Transverse colon (tissue), 4 donors: ENCODE measurements at places on chromosomes 5 and 9. TPM values are rescaled to one million over a fixed set of nuclear protein-coding genes. Genes with fewer than 3 reads are reported as not detected.
A peak's percentile ranks its signal among the peaks of the same experiment; 100 is the strongest.

FOXD4 gene
- total RNA-seq, result not detected

C9orf78 gene
- 263 TPM for total RNA-seq

ZNF462 gene
- total RNA-seq, result 28.7 TPM

SH3TC2 gene
- total RNA-seq, result 0.55 TPM

UHRF2 gene
- 40.8 TPM for total RNA-seq

SEMA5A gene
- total RNA-seq, result 34.8 TPM

PAPPA gene
- total RNA-seq, result 0.37 TPM

CARD6 gene
- total RNA-seq, result 2.6 TPM

PFN3 gene
- total RNA-seq, result not detected

LECT2 gene
- total RNA-seq, result not detected

- no peak for DNase-seq
Measured at GRCh38 chr5:83227611-83228010, 150.3 kb downstream of the XRCC4 start.

- DNase-seq, result no peak
Measured at GRCh38 chr5:171149772-171150171, 159.3 kb upstream of the TLX3 start.

GRCh38 chr5:134511796-134512660, 13.4 kb upstream of the JADE2 start:
- peak; percentile 73 for DNase-seq

GRCh38 chr5:67085616-67086015, 111.0 kb downstream of the CD180 start:
- DNase-seq, result no peak

DNA sequence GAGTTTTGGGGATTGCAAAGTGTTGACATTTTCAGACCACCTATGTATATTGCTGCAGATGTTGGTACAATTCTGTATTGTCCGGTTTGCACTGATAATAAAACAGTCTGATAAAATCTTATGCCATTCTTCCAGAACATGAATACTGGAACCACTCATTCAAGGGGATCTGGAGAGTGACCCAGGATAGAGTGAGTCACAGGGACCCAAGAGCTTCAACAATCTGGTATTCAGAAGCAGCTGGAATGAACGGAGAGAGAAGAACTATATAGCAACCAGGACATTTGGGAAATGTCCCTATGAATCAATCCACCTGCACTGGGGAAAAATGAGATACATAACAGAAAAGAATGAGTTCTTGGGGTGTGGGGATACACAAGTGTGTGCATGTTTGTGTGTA, 73.3 kb downstream of the SH3TC2 start:
- no peak for DNase-seq

DNA sequence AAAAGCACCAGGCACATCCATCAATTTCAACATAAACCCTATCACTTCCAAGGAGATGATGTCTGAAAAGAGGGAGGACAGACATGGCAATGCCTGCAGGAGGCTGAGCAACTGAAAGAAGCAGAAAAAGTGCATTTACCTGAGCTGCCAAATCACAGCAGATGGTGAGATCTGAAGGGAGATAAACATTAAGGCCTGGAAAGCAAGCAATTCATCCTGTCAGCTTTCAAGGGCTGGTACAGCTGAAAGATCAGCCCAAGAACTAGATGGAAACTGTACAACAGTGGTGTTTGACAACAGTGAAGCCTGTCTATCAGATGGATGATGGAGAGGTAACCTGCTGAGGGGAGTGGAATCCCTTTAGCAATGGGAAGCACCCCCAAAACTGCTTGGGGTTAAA, 433.2 kb upstream of the ZNF608 start:
- DNase-seq, result no peak

DNA sequence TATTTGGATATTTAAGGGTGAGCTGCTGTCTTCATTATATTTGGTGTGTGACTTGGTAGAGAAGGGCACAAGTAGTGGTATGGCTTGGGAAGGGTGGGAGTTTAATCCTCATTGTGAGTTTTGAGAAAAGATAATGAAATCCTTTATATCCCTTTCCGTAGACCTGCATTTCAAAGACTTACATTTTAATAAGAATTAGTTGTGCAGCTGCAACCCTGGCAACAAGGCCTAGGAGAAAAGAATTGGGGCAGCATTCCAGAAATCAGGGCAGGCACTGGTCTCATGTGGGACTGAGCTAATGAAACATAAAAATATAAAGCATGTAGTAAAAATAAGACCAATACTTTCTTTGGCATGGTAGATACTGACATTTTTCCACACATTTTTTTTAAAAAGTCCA, 60.5 kb downstream of the CDC42SE2 start:
- no peak for DNase-seq

- no peak for DNase-seq
Measured at GRCh38 chr5:123605822-123606221, 93.8 kb downstream of the CSNK1G3 start.

GRCh38 chr9:1957856-1958255, 57.3 kb upstream of the SMARCA2 start:
- no peak for DNase-seq

GRCh38 chr5:52996979-52997378, 7.8 kb downstream of the ITGA2 start:
- DNase-seq, result no peak

DNA sequence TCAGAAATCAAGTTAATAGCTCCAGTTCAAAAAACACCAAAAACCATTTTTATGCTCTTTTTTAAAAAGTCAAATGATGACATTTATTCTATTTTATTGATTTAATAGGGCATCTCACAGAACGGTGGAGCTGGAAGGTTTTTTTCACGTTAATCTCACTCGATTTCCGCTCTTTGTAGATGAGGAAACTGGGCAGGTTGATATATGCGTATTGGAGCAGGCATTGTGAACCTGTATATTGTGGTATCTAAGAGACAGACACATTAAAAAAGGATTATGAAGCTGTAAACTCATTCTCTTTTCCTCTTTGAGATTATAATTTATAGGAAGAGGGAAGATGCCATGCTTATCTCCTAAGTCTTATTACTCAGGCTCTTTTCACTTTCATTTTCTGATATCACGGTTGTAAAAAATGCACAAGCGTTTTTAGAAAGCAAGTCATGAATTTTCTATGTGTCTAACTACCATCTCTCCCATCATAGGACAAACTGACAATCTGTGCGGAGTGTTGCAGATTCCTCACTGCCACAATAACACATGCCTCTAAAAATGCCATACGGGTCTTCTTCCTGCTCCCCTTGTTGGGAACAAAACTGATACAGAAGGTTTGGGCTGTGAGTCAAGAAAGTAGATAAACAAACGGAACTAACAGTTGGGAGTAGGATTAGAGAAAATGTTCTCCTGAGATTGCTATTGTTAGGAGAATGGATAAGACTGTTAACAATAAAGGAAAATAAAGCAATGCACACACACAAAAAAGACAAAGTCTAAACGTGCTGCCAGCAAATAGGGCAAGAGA, 1997.7 kb downstream of the MAT2B start:
- no peak for DNase-seq

- DNase-seq, result no peak
Measured at GRCh38 chr5:155125551-155126095, 112.1 kb downstream of the KIF4B start.

DNA sequence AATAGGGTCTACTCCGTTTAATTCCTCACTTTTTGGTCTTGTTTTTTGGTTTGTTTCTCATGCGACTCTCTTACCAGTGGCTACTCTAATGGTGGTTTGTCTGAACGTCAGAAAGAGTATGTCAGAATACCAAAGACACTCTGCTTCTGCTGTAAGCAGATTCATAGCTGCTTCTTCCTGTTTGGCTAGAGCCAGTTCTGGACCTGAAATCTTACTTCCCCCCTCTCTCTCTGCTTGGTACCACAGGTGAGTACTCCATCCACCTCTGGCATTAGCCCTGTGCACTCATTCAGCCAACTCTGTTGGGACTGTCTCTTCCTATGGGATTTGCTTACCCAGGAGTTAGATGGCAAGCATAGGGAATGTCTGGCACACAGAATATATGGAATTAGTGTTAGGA, 6.6 kb downstream of the ZCCHC7 start:
- DNase-seq, result no peak

- DNase-seq, result peak; percentile 62
Measured at GRCh38 chr5:88889189-88890069, 6.4 kb upstream of the MEF2C start.

DNA sequence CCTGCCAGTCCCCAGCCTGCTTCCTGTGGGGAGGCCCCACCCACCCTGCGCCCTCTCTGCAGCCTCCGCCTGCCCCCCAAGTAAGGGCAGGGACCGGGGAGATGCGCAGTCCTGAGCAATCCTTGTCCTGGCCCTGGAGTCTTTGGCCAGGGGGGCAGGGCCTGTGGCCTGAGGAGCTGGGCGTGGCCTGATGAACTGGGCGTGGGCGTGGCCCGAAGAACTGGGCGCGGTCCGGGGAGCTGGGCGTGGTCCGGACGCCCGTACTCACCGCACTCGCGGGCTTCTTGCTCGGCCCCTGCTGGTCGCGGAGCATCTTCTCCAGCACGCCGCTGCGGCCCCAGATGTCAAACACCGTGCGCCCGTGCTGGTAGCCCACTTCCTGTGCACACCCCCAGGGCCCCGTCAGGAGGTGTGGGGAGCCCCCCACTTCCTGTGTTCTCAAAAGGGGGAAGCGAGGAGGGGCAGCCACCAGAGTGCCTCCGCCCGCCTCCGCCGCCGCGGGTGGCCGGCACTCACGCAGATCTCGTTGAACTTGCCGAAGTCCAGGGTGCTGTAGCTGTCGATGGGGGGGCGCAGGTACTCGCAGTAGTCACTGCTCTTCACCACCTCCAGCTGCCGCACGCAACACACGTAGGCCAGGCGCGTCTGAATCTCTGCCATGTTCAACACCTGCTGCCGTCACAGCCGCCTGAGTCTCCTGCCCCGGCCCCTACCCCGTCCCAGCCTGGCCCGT, 2.7 kb upstream of the NSMF start:
- DNase-seq, result peak; percentile 76

DNA sequence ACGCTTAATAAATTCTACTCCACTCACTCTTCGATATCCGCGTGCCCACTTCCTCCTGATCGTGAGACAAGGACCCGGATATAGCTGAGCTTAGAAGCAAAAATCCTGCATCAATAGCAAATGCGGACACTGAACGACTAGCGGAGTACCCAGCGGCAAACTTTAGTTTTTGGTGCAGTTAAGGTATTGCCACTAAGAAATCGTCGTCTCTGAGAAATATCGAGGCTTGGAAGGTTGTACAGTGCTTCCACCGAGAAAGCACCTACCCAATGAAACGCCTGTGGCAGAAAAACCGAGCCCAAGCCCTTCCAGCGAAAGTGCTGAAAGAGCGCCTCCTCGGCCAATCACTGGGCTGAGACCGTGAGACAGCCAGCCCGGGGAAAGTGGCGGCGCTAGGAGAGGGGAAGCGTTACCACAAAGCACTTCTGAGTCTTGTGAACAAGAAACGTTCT, 32.2 kb downstream of the ANXA2R start:
- DNase-seq, result peak; percentile 80

DNA sequence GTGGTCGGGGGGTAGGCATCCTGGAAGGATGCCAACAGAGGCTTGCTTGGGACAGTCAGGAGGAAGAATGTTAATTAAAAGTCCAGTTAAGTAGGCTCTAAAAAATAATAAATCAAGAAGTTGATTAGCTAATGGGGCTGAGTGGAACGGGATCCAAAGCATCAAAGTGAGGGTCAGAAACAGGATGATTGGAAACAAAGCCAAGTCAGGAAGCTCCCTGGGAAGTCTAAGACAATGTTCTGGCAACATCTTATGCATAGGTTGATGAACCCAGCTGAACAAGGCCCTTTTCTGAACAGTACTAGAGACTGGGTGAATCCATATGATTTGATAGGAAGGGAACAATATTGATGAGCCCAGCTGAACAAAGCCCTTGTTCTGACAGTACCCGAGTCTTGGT, 50.2 kb upstream of the STARD4 start:
- no peak for DNase-seq

- DNase-seq, result no peak
Measured at GRCh38 chr9:16309082-16309468, 561.4 kb downstream of the BNC2 start.

GRCh38 chr5:143842920-143843319, 31.0 kb downstream of the HMHB1 start:
- DNase-seq, result no peak

GRCh38 chr9:112075009-112075378, 100.1 kb downstream of the SUSD1 start:
- DNase-seq, result no peak

DNA sequence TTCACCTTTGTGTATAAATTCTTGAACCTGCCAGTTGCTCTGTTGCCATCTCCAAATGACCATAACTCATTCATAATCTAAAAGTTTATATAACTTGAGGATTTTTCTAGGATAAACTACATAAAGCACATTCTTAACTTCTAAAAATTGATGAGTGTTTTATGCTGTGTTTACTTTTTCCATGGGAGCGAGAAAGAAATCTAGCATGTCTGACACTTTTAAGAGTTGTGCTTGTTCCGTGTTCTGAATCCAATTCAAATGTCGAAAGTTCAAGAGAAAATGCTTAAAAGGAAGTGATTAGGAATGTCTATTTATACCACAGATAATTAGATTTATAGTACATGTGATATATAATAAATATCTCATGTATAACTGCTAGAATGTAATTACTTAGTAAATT, 154.4 kb downstream of the DEPDC1B start:
- DNase-seq, result no peak
